Activated CD4-positive, alpha-beta T cell treated with anti-CD3 and anti-CD28 coated beads, Interleukin-2, amount 50 U/mL, for 16 hours (primary cell): ENCODE measurements at places on chromosomes 12 and 14.

DNA sequence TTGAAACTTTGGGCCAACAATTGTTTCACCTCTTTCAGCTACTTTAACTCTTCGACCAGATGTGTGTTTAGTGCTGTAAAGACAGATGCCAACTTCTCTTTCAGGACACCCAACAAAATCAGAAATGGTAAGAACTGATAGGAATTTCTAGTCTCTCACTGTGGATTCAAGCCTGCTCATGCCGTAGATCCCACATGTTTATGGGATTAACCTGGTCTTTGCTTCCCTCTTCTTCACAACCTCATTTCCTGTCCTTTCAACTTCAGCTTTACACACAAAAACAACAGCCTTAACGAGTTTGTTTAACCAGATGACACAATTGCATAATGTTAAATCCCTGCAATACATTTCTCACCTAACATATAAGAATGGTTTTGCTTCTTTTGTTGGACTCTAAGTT is 1031.9 kb upstream of the LRFN5 start:
- no peak for DNase-seq

DNA sequence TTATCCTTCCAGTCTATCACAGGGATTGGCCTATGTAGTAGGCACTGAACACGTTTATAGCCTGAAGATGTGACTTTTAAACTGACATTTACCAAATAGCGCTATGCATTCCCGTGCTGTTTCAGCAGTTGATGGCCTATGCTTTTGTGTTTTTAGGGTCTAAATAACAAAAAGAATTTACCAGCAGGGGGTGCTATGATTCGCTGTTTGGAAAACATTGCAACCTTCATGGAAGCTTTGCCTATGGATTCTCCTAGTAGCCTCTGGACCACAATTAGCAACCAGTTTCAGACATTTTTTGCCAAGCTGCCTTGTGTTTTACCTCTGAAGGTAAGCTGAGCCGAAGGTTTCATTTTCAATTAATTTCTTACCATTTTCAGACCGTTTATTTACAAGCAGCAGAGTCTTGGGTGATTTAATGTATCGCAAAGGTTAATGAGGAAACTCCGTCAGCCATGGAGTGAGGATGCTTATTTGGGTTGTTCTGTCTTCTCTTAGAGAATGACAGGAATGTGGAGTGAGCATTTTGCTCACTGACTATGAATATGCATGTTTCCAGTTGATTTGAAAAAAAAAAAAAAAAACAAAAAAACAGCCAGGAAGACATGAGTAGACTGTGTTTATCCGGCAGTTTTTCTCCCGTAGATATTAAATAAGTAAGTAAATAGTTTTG is 133.1 kb downstream of the PRIMA1 start:
- DNase-seq, result peak; percentile 51

- no peak for DNase-seq
Observed at GRCh38 chr12:62834971-62835547, 99.9 kb downstream of the PPM1H start.

- no peak for DNase-seq
Observed at GRCh38 chr12:13947276-13947946, 34.0 kb downstream of the GRIN2B start.

DNA sequence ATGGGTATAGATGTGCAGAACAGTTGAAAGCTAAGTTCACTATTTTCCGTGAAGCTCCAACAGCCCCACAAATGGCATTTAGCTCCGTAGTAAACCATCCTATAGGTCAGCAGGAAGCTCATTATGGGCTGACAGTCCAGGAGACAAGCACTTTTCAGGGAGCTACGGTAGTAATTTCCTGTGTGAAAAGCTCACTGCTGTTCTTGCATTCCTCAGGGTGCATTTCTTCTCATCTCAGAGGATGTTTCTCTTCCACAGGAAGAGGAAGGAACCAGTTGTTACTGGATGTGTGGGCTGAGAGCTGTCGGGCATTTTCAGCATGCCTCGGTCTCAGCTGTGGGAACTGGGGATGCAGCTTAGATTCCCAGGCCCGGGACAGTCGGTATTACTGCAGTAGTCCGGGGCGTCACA is 72.8 kb downstream of the GALNT4 start:
- no peak for DNase-seq

- no peak for DNase-seq
Observed at GRCh38 chr12:70068743-70069142, 174.5 kb upstream of the CNOT2 start.

GRCh38 chr12:124520265-124520701 is 47.1 kb downstream of the NCOR2 start:
- DNase-seq, result no peak

DNA sequence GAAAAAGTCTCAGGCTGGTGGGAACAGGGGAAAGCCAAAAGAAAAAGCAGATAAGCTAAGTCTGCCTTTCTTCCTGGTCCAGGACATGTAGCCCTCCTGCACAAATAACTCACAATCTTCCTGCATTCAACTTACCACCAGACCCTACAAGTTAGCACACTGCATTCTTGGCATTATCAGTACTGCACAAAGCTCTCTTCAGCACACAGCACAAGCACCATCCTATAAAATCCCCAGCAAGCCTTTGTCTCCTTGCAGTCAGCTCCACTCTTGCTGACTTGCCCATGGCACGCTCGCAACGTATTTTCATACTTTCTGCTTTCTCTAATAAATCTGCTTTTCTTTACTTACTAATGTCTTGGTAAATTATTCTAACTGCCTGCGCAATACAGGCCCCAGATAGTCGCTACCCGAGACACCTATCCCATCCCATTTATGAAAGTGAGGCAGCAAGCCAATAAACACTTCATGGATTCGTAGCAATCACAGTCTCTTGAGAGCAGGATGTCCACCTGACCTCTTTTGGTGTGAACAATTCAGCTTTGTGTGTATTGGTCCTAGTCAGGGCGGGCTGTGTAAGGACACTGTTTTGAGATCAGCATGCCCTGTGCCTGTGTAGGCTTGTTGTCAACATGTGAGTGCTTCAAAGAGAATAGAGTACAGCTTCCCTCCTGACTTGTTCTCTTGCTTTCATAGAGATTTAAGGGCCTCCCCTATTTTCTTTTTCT is 49.0 kb downstream of the TMEM117 start:
- no peak for DNase-seq

- DNase-seq, result no peak
Observed at GRCh38 chr12:95966287-95966870, 23.2 kb downstream of the AMDHD1 start.

DNA sequence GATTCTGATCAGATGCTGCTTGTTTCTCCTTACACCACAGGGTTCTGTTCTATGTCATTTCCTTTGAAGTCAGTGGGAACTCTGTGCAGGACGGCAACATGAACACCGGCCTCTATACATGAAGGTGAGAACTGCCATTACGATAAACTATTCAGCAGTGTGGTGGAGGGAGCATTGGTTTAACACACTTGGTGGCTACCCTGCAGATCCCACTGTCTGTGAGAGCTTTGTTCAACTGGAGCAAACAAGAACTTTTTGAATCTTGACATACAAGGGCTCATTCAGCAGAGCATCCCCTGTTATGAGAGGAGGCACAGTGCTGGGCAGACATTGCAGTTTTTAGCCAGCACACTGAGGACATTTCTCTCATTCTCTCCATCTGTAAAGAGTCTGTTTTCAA is 10.7 kb upstream of the FRS2 start:
- no peak for DNase-seq

- DNase-seq, result no peak
Observed at GRCh38 chr12:120959111-120959878, 19.0 kb upstream of the HNF1A start.

- DNase-seq, result peak; percentile 48
Observed at GRCh38 chr14:54881761-54882401, 20.7 kb downstream of the GCH1 start.

GRCh38 chr14:55190906-55191202 is 531 bp downstream of the DLGAP5 start:
- no peak for DNase-seq

GRCh38 chr14:72483311-72483710 is 410.6 kb downstream of the DPF3 start:
- no peak for DNase-seq

DNA sequence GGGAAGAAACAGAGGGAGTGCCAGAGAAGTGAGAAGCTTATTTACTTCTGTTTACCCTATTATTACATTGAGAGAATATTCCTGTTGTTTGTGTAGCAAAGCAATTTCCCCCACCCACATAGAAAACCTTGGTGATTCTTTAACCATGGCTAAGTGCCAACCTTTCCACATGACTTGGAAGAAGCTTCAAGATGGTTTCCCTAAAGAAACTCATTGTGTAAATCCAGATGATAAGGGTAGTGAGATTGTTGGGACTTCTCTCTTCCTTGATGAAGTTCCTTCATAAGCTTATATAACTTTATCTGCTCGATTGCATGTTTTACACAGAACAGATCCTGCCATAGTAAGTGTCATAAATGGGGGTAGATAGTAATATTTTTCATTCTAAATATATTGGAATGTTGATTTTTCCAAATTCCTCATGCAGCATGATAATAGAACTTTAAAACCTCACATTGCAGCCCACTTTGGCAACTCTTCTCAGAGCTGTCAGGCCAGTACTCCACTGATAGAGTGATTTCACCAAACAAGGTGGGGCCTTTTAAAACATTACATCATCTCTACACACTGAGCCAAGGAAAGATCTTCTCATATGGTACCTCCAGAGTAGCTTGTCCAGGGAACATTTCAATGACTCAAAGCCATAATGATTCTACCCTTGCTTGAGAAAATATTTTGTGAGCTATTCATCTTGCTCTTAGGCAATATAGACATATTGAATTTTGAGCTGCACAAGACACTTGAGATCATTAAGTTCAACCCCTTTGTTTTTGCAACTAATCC is 47.8 kb upstream of the KIF21A start:
- DNase-seq, result no peak

DNA sequence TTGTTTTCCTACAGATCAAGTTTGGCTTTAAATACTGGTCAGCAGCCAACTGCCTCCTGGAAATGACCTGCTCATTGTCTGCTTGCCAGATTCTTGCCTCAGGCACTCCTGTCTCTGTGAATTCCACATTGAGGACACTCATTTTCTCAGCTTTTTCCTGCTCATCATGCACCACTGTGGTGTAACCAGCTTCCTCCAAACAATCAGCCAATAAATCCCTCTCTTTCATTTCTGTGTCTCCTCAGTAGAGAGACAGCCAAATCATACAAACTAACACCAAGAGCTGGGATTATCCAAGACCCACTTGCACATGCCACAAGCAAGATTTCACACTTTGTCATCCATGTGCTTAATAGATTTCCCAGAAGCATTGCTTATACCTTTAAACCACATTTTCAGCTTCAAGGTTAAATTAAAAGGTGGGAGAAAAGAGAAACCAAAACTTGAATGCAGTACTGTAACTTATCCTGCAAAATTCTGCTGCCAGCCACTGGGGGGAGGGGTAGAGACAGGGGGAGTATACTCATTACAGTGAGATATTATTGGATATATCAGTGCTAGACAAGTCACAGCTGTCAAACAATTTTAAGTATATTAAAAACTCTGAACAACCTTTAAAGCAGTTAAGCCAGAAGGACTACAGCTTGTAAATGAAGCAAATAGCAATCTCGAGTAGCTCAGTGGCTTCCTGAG is 105.0 kb downstream of the PPP2R5E start:
- peak; percentile 37 for DNase-seq

DNA sequence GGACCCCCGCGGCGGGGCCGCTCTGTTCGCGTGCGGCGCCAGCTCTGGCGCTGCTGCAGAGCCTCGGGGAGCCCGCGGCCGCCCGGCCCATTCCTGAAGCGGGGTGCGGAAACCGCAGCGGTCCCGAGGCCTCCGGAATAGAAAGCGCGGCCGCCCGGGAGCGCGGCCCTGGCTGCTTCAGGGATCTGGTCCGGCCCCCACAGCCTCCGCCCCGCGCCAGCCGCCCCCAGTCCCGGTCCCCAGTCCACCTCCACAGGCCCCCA is 204 bp downstream of the HSP90AA1 start:
- DNase-seq, result no peak

DNA sequence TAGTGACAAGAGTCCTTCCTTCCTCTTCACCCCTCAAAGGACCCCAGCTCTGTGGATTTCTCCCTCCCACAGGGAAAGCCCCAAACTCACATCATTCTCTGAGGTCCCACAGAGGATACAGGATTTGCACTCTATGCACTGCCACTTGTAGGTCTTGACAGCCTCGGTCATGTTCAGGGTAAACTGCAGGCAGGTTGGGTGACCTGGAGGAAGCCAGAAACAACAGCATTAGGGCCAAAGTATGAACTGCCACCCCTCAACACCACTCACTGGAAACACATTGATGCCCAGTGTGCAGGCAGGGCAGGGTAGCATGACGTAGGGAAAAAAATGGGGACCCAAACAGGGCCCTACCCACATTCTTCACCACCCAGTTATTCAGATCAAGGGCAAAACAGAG is 264.4 kb downstream of the DPF3 start:
- no peak for DNase-seq

DNA sequence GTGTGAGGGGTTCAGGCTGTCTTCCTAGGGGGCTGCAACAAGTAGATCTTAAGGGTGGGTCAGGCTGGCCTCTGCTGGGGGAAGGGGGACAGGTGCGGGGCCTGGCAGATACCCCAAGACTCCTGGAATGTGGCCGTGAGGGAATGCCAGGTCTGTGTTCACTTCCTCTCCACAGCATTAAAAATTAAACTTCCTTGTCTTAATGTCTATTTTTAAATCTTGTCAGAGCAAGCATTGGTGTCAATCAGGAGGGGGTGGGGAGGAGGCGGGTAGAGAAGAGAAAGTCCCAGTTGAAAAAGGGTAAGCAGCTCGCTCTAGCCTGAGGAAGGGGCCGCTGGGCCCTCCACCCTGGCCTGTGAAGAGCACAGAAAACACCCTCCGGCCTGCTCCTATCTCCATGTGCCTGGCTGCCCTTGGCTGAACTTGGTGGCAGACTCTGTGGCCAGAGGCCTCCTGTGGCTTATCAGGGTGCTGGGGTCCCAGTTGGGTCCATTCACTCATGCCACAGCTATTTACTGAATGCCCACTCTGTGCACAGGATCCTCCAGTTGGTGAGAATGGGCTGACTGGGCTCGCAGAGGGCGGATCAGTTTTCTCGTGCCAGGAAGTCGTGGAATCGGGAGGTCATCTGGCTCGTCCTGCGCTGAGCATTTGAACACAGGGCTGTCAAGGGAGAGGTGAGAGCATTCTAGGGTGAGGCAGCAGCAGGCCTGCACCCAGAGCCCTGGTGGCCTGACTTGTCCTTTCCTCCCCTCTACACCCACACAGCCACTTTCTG is 128.8 kb downstream of the TSPAN9 start:
- no peak for DNase-seq

GRCh38 chr12:24864796-24865125 is 84.1 kb downstream of the BCAT1 start:
- no peak for DNase-seq
